HCT116 (cell line): ENCODE measurements at places on chromosomes 7 and 10. TPM values are rescaled to one million over a fixed set of nuclear protein-coding genes. Genes with fewer than 3 reads are reported as not detected.

DNA sequence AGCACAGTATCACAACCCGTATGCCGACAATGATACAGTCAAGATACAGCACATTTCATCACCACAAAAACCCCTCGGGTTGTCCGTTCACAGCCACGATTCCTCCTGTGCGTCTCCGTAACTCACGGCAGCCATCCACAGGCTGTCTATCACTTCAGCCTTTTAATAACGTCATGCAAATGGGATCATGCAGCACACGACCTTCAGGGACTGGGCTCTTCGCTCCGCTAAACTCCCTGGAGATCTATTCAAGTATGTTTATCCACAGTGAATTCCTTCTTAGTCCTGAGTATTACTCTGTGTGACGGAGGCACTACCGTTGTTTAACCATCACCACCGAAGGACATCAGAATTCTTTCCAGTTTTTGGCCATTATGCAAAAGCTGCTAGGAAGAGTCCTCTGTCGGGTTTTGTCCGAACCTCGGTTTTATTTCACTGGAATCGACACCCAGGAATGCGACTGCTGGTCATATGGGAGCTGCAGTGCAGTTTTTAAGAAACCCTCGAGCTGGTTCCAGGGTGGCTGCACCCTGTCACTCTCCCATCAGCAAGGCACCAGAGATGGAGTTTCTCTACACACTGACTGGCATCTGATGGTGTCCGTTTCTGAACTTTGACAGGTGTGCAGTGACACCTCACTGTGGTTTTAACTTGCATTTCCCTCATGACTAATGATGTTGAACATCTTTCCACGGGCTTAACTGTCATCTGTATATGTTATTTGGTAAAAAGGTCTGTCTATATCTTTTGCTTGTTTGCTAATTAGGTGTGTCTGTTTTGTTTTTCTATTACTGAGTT lies 193.6 kb downstream of the MAD1L1 start:
- no peak for DNase-seq

CFAP43 gene
- total RNA-seq = 4.0 TPM

CLRN3 gene
- total RNA-seq = 0.39 TPM

KLHDC10 gene
- 25.8 TPM for total RNA-seq

DENND2A gene
- 0.12 TPM for total RNA-seq

GRCh38 chr10:65534771-65535170 lies 1391.1 kb upstream of the LRRTM3 start:
- DNase-seq = no peak

WEE2 gene
- not detected for total RNA-seq

DNA sequence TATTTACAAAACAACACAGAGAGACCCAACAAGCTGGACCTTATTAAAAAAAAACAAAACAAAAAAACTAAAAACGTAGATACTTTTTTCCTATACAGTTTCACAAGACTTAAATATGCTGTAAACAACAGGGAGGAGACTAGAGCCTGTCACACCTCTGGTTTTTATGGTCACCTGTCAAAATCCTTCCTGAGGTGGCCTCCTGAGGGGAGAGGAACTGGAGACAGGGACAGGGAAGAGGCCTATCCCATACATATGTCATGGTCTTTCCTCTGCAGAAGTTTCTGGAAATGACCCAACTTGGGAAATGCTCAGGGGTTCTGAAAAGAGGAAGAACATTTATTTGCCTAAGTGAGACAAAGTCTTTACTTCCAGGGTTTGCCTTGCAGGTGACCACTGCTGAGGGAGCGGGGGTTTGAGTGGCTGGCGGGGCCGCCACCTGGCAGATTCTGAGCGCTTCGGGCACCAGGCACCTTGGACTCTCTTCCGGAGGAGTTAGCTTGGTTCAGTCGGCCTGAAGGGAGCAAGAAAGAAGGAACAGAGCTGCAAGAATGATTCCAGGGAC lies 18.3 kb downstream of the CPA1 start:
- DNase-seq = no peak

- no peak for DNase-seq
Measured at GRCh38 chr7:129955993-129956543, 3.3 kb upstream of the UBE2H start.

- no peak for DNase-seq
Measured at GRCh38 chr10:91550021-91550420, 82.8 kb downstream of the PPP1R3C start.
